GM23248 (cell line): ENCODE measurements at places on chromosomes 2 and 18. TPM values are rescaled to one million over a fixed set of nuclear protein-coding genes. Genes with fewer than 3 reads are reported as not detected.

UCN gene
- not detected in 2 replicates for total RNA-seq

TPO gene
- total RNA-seq: not detected in 2 replicates

DGUOK gene
- total RNA-seq: 50.9 and 59.2 TPM in 2 replicates

DOCK10 gene
- total RNA-seq: 19.2 and 20.5 TPM in 2 replicates

CDK15 gene
- total RNA-seq: 1.3 and 3.2 TPM in 2 replicates

SP140 gene
- total RNA-seq: not detected in 2 replicates

PLCL1 gene
- total RNA-seq: 2.3 TPM in 2 replicates

CYTIP gene
- total RNA-seq: not detected in 2 replicates

FBXO48 gene
- total RNA-seq: 0.38 and 0.65 TPM in 2 replicates

PSTPIP2 gene
- 2.8 and 3.8 TPM in 2 replicates for total RNA-seq

CCDC178 gene
- total RNA-seq: not detected in 2 replicates

ATOH8 gene
- total RNA-seq: 40.7 and 50.1 TPM in 2 replicates

AOX1 gene
- total RNA-seq: 46.0 and 47.9 TPM in 2 replicates

SLC9A4 gene
- not detected in 2 replicates for total RNA-seq

GPR155 gene
- 3.4 and 3.8 TPM in 2 replicates for total RNA-seq

SLC4A5 gene
- 0.32 and 0.38 TPM in 2 replicates for total RNA-seq

TDRD15 gene
- not detected in 2 replicates for total RNA-seq

ALK gene
- total RNA-seq: under 0.01 TPM in 1 of 2 replicates, not detected in the other

RNU2-63P gene
- not detected in 2 replicates for total RNA-seq

HRH4 gene
- not detected in 2 replicates for total RNA-seq

FER1L5 gene
- total RNA-seq: under 0.01 TPM in 1 of 2 replicates, not detected in the other

STAT4 gene
- 1.5 and 3.2 TPM in 2 replicates for total RNA-seq

TTR gene
- total RNA-seq: not detected in 2 replicates

DOK6 gene
- 0.76 and 5.2 TPM in 2 replicates for total RNA-seq

LIPG gene
- total RNA-seq: 0.25 and 0.43 TPM in 2 replicates

SIX2 gene
- total RNA-seq: 0.63 TPM in 1 of 2 replicates, not detected in the other

GATA6 gene
- 17.6 and 19.0 TPM in 2 replicates for total RNA-seq

WDR33 gene
- 16.9 and 36.9 TPM in 2 replicates for total RNA-seq

ANKRD30BL gene
- total RNA-seq: not detected in 2 replicates

GALNT5 gene
- total RNA-seq: 114 and 117 TPM in 2 replicates

RBM43 gene
- 6.8 and 7.3 TPM in 2 replicates for total RNA-seq

CYP1B1 gene
- 51.0 and 56.0 TPM in 2 replicates for total RNA-seq

FEV gene
- not detected in 2 replicates for total RNA-seq

RBKS gene
- 2.8 and 3.0 TPM in 2 replicates for total RNA-seq

ATG4B gene
- 53.4 and 85.5 TPM in 2 replicates for total RNA-seq

DHRS9 gene
- total RNA-seq: not detected in 2 replicates

BMP10 gene
- total RNA-seq: not detected in 2 replicates

SPP2 gene
- total RNA-seq: not detected in 2 replicates

NYAP2 gene
- not detected in 2 replicates for total RNA-seq

GCG gene
- not detected in 2 replicates for total RNA-seq

THAP4 gene
- 43.0 and 46.4 TPM in 2 replicates for total RNA-seq

MEP1B gene
- not detected in 2 replicates for total RNA-seq

NPHP1 gene
- total RNA-seq: 2.0 and 3.1 TPM in 2 replicates

NRBP1 gene
- 145 and 165 TPM in 2 replicates for total RNA-seq

SIX3 gene
- not detected in 2 replicates for total RNA-seq

SLC8A1 gene
- 82.1 and 83.4 TPM in 2 replicates for total RNA-seq

INPP4A gene
- 16.0 and 22.8 TPM in 2 replicates for total RNA-seq

PRLH gene
- not detected in 2 replicates for total RNA-seq

FOXI3 gene
- not detected in 2 replicates for total RNA-seq

AQP4 gene
- not detected in 2 replicates for total RNA-seq

OTOS gene
- not detected in 2 replicates for total RNA-seq

SP100 gene
- 73.5 and 75.8 TPM in 2 replicates for total RNA-seq

MC2R gene
- total RNA-seq: not detected in 2 replicates

ZDBF2 gene
- total RNA-seq: 9.1 and 10.2 TPM in 2 replicates

NEUROD1 gene
- not detected in 2 replicates for total RNA-seq

OSR1 gene
- total RNA-seq: 9.1 and 16.9 TPM in 2 replicates

NT5C1B gene
- total RNA-seq: not detected in 2 replicates

PCARE gene
- total RNA-seq: not detected in 2 replicates

ARL5A gene
- 22.7 and 26.3 TPM in 2 replicates for total RNA-seq
